Testis (tissue), 5 donors: ENCODE measurements at places on chromosomes 11 and 22.

DNA sequence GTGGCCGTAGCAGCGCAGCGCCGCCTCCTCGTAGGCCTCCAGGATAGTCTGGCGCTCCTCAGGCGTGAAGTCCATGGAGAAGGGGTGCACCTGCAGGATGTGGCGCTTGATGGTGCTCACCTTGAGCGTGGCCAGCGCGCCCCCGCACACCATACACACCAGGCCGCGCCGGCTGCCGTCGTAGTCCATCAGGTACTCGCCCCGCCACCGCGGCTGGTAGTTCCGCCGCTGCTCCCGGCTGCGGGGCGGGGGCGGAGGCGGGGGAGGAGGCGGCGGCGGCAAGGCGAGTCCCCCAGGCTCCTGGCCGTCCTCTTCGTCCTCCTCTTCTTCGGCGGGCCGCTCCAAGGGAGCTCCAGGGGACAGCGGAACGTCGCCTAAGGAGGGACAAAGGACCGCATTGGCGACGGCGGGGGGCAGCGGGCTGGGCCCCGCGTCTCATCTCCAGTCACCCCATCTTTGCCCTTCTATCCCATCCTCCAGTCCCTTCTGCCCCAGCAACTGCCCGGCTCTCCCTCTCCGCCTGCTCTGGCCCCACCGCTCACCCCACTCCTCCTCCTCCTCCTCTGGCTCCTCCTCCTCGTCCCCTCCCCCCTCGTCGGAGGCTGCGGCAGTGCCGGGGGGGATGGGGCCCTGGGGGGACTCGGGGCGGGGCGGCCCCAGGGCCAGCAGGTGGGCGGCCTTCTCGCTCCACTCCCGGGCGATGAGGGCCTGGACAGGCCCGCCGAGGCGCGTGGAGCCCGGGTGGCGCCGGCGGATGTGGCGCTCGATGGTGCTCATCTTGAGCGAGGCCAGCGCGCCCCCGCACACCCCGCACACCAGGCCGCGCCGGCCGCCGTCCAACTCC is 4.9 kb downstream of the ZFTA start:
- no peak for DNase-seq

DNA sequence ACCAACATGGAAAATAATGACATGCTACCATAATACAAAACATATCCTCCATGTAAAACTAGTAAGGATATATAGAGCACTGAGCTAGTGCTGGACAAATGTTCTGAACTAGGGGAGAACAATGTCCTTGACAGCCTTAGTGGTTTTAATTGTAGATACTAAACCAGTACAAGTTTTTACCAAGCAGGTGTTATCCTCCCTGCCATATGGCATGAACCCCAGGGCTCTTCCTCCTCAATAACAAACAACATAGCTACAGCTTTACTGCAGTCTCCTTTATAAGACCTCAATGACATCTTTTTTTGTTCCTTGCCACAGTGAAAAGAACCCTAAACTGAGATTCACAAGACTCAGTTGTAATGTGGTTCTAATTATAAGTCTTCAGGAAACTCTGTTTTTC is 70.2 kb upstream of the GDPD4 start:
- no peak for DNase-seq

GRCh38 chr11:100949443-100949842 is 180.2 kb downstream of the PGR start:
- DNase-seq = no peak

GRCh38 chr22:22959147-22959827 is 71.7 kb downstream of the IGLL5 start:
- DNase-seq = peak; percentile 91

GRCh38 chr11:5679811-5680210 is 5.1 kb downstream of the TRIM5 start:
- no peak for DNase-seq

- no peak for DNase-seq
Observed at GRCh38 chr22:43777286-43777685, 34.8 kb downstream of the EFCAB6 start.

GRCh38 chr11:110901441-110901840 is 189.2 kb upstream of the ARHGAP20 start:
- DNase-seq = no peak

DNA sequence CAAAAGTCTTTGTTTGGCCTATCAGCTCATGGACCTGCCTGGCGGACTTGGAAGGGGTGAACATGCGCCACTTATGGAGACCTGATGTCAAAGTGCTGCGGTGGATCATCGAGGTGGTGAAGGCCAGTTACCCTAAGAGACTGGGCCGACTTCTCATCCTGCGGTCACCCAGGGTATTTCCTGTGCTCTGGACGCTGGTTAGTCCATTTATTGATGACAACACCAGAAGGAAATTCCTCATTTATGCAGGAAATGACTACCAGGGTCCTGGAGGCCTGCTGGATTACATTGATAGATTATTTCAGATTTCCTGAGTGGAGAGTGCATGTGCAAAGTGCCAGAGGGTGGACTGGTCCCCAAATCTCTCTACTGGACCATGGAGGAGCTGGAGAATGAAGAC is 17.9 kb downstream of the ALKBH3 start:
- no peak for DNase-seq

GRCh38 chr22:48414651-48415050 is 1413.0 kb downstream of the BRD1 start:
- DNase-seq = no peak

- no peak for DNase-seq
Observed at GRCh38 chr11:62266558-62266957, 3.4 kb upstream of the SCGB2A2 start.

DNA sequence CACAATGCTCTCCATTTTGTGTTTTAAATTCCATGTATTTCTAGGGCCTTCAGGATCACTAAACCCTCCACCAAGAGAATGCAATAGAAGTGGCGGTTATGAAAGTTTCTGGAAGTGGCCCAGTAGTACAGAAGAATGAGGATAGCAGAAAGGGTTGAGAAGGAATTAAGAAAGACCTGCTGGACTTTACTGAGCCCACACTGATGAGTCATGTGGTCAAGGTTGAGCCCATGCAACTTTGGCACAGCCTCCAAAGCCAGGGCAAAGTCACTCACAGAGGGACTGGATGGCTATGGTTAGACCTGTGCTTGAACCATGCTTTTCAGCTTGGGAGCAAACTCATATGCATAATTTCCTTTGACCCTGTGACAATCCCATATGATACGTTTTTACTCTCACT is 102.9 kb upstream of the PLET1 start:
- DNase-seq = no peak

GRCh38 chr11:32103941-32104340 is 13.1 kb downstream of the RCN1 start:
- no peak for DNase-seq

DNA sequence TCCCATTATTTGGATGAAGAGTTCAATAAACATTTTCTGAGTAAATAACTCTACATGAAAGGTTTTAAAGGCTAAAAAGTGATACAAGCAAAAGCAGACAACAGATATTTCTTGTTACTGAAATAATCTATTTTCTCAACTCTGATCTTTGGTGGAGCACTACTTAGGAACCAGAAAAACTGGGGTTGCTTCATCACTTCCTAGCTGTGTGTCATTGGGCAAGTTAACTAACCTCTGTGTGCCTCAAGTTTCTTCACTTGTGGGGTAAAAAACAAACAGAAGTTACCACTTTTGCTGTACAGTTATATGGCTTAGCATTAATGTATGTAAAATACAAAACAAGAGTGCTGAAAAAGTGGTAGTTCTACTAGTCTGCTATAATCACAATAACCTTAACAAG is 5.6 kb downstream of the MAPK1 start:
- DNase-seq = no peak

- no peak for DNase-seq
Observed at GRCh38 chr22:32728291-32728690, 73.2 kb upstream of the TIMP3 start.

GRCh38 chr22:46894081-46894671 is 131.7 kb downstream of the TBC1D22A start:
- DNase-seq = peak; percentile 2

- DNase-seq = no peak
Observed at GRCh38 chr11:107931206-107931605, 3.0 kb downstream of the RAB39A start.

DNA sequence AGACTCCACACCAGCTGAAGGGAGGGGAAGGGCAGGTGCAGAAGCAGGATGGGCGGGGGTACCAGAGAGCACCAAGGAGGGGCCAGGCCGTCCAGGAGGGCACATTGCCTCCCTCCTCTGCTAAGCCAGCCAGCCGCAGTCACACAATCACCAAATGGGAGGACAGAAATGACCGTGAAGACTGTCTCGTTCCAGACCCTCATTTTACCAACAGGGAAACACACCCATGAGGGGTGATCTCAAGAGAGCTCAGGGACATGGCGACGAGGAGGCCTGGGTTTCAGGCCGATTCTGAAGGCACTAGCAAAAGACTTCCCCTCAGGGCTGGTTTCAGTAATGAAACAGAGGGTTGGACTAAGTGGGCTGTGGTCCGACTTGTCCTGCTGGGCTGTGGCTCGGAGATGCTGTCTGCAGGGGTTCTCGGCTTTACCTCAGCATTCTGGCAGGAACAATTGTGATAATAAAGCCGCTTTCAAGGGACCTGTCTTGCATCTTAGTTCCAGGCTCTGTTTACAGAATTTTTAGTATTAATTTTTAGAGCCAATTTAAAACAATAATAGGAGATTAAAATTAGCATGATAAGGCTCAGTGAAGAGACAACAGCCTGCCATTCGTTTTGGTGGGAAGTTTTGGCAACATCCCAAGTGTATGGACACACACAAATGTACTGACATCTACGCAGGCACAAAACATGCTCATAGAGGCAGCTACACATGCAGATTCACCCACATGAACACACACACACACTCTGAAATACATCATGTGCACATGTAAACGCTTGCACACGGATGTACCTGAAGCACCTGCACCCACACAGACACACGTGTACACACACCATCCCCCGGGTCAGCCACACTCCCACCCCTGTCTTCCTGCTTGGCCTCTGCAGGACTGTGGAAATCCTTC is 2.0 kb upstream of the B3GAT1 start:
- DNase-seq = no peak

- DNase-seq = no peak
Observed at GRCh38 chr11:28269586-28269985, 161.4 kb downstream of the METTL15 start.

GRCh38 chr22:45163099-45163450 is 650 bp upstream of the NUP50 start:
- no peak for DNase-seq

GRCh38 chr11:61153593-61154095 is 7.6 kb downstream of the VPS37C start:
- no peak for DNase-seq

GRCh38 chr11:41533761-41534160 is 74.3 kb upstream of the LRRC4C start:
- no peak for DNase-seq

GRCh38 chr11:46655631-46656030 is 38.3 kb downstream of the ATG13 start:
- DNase-seq = no peak

- DNase-seq = peak; percentile 65
Observed at GRCh38 chr11:111635706-111636045, 33.4 kb downstream of the SIK2 start.

GRCh38 chr22:22144858-22145257 is 99.7 kb upstream of the VPREB1 start:
- no peak for DNase-seq

GRCh38 chr11:11413776-11414175 is 60.7 kb upstream of the CSNK2A3 start:
- DNase-seq = no peak

GRCh38 chr11:72426103-72426757 is 8.1 kb downstream of the CLPB start:
- no peak for DNase-seq
